ENCODE measurements at places on chromosomes 4 and X.

GRCh38 chr4:91758487-91758886 is 545.3 kb upstream of the GRID2 start:
- DNase-seq: no peak

- no peak for DNase-seq
Observed at GRCh38 chrX:259692-260355, 21.4 kb upstream of the PLCXD1 start.

DNA sequence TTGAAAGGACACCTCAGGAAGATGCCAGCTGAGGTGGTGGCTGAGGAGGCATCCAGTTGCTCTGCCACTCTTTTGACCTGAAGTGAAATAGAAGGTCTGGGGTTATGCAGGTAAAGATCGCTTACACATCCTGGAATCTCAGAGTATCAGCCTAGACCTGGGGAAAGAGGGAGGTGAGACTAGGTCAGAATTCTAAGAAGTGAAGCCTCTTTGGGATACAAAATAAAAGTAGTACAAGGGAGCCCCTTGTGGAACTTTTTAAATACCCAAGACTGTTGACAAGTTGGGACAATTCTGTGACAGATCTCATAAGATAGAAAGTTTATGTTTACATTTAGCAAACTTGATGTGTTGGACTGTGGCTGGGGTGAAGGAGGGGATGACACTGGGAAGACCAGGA is 263.1 kb downstream of the SPRY1 start:
- DNase-seq: no peak

DNA sequence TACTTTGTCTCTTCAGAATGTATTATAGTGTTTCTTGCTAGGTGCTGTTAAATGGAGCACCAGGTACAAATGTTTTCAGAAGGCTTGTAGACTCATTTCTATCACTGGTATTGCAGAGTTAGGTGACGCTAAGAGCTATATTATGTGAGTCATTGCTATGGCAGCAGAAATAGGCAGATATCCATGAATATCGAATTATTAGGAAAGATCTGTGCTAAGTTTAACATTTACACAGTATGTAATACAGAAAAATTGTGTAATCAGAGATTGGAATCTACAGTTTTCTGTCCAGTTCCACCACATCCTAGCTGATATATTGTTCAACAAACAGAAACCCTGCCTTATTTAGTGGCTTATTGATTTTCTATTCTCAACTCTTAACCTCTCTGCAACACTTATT is 1025.5 kb downstream of the STIM2 start:
- DNase-seq: no peak

DNA sequence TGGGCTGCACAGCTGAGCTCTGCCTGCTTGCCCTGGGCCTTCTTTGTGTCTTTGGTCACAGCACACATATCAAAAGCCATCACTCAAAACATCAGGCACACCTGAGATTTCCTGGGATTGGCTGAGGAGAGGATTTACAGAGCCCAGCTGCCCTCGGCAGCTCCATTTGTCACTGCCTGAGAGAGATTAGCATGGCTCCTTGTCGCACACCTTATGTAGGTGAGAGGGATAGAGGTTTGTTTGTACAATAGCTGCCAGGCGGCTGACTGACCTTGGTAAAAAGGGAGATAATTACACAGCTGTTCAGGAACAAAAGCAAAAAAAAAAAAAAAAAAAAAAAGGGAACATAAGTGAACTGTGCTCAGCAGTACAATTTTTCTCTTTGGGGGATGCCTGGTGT is 63.2 kb downstream of the MGST2 start:
- no peak for DNase-seq

- DNase-seq: no peak
Observed at GRCh38 chr4:185916683-185917082, 104.7 kb upstream of the SORBS2 start.

DNA sequence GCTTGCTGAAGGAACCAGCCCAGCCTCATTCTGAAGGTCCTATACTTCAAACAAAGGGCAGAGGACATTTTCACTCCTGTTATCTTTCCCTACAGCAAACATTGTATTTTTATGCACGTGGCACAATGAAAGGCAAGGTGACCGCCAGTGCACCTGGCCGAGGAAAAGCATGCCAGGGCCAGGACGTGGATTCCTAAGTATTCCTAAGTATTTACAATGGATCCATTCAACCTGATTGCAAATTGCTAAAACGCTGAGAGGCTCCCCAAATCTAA is 127.9 kb upstream of the FTHL17 start:
- DNase-seq: no peak

Measured in osteocyte (in vitro differentiated cells).